ENCODE measurements at places on chromosomes 2 and 18. TPM values are rescaled to one million over a fixed set of nuclear protein-coding genes. Genes with fewer than 3 reads are reported as not detected.

The GALR1 gene
- total RNA-seq = not detected

GRCh38 chr2:9174771-9175437 is 31.7 kb upstream of the ASAP2 start:
- no peak overlapping the region for H3K27ac ChIP-seq
- peaks cover 5% of the 10 kb centered on the region for H3K4me1 ChIP-seq
- H3K36me3 ChIP-seq = no peaks in the 10 kb centered on the region
- H3K27me3 ChIP-seq = peaks cover 5% of the 10 kb centered on the region
- DNase-seq = no peak

DNA sequence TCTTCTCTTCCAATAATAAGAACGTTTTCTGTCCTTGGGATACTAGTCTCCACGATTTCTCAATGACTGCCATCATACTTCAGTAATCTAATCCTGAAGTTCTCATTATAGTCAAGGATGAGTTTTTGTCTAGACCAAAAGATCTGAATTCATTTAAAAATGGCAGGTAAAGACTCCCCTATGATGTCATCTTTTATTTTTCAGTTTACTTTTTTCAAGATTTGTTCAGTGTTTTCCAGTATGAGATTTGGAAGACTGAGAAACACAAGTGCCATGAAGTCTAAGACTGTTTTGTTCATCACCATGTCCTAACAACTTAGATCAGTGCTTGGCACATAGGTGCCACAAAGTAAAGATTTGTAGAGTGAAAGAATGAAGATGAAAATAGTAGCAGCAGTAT is 35.8 kb upstream of the PPP4R3B start:
- no peaks in the 10 kb centered on the region for H3K4me1 ChIP-seq
- DNase-seq = no peak
- H3K27me3 ChIP-seq = no peaks in the 10 kb centered on the region
- no peak overlapping the region for H3K27ac ChIP-seq

The ZSWIM2 gene
- total RNA-seq = not detected

The POTEC gene
- total RNA-seq = not detected
